ENCODE measurements at places on chromosomes 7 and 10. TPM values are rescaled to one million over a fixed set of nuclear protein-coding genes. Genes with fewer than 3 reads are reported as not detected.

Gene RBM28
- 49.7 TPM for total RNA-seq

Gene PIK3CG
- not detected for total RNA-seq

Gene HOXA2
- total RNA-seq = 8.3 TPM

Gene CYP2C8
- not detected for total RNA-seq

Gene ATP5F1C
- 136 TPM for total RNA-seq

Gene ANKRD2
- 0.60 TPM for total RNA-seq

Measured in chondrocyte (in vitro differentiated cells).